Thoracic aorta (tissue), 2 donors: ENCODE measurements at places on chromosomes 12 and 14. TPM values are rescaled to one million over a fixed set of nuclear protein-coding genes. Genes with fewer than 3 reads are reported as not detected.

Gene GLIPR1L2
- 1.8 TPM for total RNA-seq

- no peaks in the 10 kb centered on the region for H3K4me1 ChIP-seq
- H3K4me3 ChIP-seq = no peak overlapping the region
- H3K27ac ChIP-seq = no peak overlapping the region
- no peaks in the 10 kb centered on the region for H3K27me3 ChIP-seq
- DNase-seq = no peak
Observed at GRCh38 chr14:100778526-100778882, 47.4 kb upstream of the MEG3 start.

- H3K4me1 ChIP-seq = peaks cover 15% of the 10 kb centered on the region
- DNase-seq = no peak
- H3K36me3 ChIP-seq = peaks cover 24% of the 10 kb centered on the region
- no peak overlapping the region for H3K4me3 ChIP-seq
Observed at GRCh38 chr14:21215879-21216251, 53.4 kb downstream of the HNRNPC start.

GRCh38 chr12:103905730-103906349, 24.4 kb upstream of the HSP90B1 start:
- no peak overlapping the region for H3K27ac ChIP-seq
- no peaks in the 10 kb centered on the region for H3K27me3 ChIP-seq
- no peak for DNase-seq
- H3K4me3 ChIP-seq = no peak overlapping the region
- H3K4me1 ChIP-seq = peaks cover 15% of the 10 kb centered on the region
